Germinal center (tissue), 1 donor: ENCODE measurements at places on chromosomes 2 and 18.

DNA sequence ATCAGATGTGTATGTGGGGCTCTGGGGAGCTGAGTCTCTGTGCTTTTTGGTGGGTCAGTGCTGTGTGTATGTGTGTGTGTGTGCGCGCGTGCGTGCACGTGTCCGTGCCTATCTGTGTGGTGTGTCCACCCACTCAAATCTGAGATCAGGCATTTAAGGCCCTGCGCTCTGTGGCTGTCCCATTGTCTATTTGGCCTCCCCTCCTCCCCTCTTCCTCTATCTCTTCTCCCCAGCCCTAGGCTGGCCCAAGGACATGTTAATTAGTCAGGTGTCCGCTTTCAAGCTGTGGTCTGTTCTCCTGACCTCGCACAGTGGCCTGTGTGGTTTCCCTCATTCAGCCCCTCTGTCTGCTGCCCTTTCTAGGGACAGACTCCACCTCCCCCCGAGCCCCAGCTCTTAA is 136.4 kb downstream of the DYSF start:
- DNase-seq = no peak

GRCh38 chr18:39793609-39794008 is 2161.4 kb upstream of the PIK3C3 start:
- DNase-seq = no peak

- no peak for DNase-seq
Observed at GRCh38 chr18:31044926-31045325, 2.4 kb upstream of the DSC3 start.

GRCh38 chr18:48541026-48541746 is 2.4 kb downstream of the CTIF start:
- peak; percentile 40 for DNase-seq

GRCh38 chr2:53422979-53423378 is 344.6 kb upstream of the CHAC2 start:
- peak; percentile 31 for DNase-seq

GRCh38 chr2:14944562-14945346 is 312.2 kb downstream of the LRATD1 start:
- DNase-seq = no peak

- no peak for DNase-seq
Observed at GRCh38 chr2:54459037-54459441, 2.9 kb downstream of the SPTBN1 start.
